Bronchial epithelial cell (primary cell): ENCODE measurements at places on chromosomes 5 and 9. TPM values are rescaled to one million over a fixed set of nuclear protein-coding genes. Genes with fewer than 3 reads are reported as not detected.

DNA sequence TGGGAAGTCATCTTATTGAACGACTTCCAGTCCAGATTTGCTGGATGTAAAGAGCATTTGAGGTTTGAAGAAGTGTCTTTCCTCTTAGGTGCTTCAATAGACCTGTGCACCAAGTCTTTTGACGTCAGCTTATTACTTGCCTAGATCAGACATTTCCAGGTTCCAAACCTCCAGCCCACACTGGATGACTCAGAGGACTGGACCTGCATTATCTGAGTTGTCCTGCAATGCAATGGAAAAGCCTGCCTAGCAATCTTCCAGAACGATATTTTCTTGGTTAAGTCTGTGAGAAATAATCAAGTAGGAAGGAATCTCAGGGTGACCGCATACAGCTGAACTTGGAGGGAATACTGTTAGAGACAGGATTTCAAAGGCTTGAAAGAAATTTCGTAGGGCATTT is 147.2 kb upstream of the MOCS2 start:
- DNase-seq, result peak; percentile 93

DNA sequence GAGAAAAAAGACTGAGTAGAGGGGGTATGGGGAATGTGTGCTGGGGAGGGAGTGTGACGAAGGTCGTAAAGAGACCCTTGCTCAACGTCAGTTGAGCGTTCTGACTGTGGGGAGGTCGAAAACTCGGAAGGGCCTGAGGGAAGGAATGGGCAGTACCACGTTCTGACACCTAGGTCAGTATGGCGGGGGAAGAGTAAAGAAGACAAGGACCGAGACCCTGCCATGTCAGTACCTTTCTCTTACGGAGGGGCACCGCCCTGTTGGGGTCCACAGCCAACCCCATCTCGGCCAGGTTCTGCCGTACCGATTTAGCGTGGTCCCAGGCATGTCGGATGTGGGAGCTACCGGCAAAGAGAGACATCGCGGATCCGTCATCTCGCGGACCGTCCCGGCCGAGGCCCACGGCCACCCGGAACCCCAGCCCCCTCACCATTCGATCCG is 375 bp downstream of the NOP16 start:
- no peak for DNase-seq

The PCDHB11 gene
- total RNA-seq, result under 0.01 and 0.26 TPM in 2 replicates

GRCh38 chr5:72659726-72660125 is 152.5 kb upstream of the ZNF366 start:
- no peak for DNase-seq

DNA sequence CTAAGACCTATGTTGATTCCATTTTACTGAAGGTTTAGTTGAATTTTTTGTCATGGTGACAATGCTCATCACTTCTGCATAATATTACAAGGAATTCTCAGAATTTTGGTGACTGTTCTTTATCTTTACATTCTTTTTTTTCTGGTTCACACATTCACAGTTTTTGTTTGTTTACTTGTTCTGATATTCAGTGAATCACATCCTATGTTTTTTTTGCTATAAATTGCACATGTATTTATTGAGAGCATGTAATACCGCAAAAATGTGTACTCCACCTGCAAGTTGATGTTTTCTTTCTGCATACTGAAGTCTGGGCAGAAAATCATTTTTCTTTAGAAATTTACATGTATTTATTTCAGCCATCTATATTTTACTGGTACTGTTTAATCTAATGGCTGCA is 261.9 kb upstream of the CDH10 start:
- no peak for DNase-seq

DNA sequence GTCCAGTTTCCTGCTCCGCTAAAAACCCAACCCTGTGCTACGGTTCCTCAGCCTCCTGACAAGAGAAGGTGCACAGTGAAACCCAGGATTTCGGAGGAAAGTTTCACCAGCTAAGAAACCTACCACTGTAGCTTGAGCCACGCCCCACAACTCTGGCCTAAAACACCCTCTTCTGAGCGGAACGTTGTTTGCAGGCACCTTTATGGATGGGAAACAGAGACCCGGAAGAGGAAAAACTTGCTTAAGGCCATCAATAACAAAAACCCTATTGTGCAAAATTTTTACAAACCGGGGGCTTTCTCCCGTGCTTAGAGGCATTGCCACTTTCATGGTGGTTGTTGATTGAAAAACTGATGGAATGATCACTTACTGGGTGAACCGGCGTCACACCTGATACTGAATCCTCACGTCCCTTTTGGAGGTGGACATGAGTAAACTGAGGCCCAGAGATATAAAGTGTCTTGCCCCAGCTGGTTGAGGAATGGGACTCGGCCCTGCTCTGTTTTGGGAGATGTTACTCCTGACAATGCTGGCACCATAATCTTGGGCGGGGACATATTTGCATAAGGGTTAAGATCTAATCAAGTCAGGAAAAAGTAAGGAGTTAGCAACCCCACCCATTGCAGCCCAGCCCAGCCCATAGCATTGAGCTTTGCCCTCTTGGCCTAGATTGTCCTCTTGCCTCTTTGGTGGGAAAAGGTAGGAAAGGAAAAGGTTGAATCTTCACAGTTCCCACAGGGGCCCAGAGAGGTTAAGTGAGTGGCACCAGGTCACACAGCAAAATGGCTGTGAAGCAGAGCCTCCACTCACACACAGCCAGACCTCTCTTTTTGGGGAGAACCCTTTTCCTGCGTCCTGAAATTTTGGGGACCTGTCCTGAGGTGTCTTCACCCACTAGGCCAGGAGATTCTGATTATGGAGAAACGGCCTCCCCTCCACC is 23.2 kb upstream of the PTGS1 start:
- DNase-seq, result peak; percentile 50

DNA sequence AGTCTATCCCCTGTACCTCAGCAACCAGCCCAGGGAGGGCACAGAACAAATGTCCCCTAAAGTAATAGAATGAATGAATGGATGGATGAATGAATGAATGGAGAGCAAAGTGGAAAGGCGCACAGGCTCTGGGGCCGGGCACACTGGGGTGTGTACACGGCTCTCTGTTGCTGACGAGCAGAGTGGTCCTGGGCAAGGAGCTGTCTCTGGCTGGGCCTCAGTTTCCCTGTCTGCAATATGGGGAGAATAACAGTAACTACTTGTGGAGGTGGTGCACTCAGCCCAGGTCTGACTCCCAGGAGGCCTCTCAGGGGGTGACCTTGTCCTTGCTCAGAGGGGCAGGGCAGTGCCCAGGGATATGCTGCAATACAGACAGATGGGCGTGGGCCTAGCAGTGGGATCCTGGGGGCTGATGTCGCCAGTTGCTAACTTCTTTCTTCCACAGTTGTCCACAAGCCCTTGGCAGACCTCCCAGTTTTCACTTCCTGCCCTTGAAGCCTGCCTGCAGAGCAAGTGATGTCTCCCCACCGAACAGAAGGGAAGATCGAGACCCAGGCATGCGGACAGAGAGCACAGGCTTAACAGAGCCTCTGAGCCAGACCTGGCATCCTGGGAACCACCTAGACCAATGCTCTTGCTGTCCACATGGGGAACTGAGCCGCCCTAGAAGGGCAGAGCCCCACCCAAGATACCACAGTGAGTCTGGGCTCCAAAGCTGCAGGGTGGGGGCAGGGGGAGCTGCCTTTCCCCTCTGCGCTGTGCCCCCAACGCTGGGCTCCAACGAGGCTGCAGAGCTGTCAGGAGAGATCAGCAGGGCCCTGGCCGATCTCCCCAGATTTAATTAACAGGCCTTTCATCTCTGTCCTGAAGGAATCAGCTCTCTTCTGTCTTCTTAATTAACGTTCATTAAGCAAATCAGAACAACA is 13.6 kb upstream of the LAMC3 start:
- no peak for DNase-seq

GRCh38 chr9:112334432-112334841 is 1.0 kb upstream of the PTBP3 start:
- peak; percentile 59 for DNase-seq

DNA sequence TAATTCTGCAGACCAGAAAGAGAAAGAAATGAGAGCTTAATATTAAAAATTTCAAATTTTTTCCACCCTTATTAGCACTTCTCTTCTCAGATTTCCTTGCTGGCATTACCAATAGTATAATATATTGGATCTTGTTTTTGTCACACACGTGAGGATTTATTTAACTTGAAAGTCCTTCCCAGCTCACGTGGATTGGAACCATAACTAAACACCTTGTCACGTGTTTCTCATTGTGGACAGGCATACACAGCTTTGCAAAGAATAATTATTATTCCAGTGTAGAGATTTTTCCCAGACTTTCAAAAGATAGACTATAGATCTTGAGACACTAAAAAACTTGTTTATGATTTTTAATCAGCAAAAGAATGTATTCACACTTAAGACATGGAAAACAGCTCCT is 123.8 kb upstream of the LPAR1 start:
- DNase-seq, result no peak

GRCh38 chr5:103445426-103446035 is 117.1 kb downstream of the NUDT12 start:
- no peak for DNase-seq

GRCh38 chr5:139171779-139172404 is 26.3 kb downstream of the SIL1 start:
- no peak for DNase-seq
